Psoas muscle (tissue), 8 donors: ENCODE measurements at places on chromosomes 16 and 17. TPM values are rescaled to one million over a fixed set of nuclear protein-coding genes. Genes with fewer than 3 reads are reported as not detected.

DNA sequence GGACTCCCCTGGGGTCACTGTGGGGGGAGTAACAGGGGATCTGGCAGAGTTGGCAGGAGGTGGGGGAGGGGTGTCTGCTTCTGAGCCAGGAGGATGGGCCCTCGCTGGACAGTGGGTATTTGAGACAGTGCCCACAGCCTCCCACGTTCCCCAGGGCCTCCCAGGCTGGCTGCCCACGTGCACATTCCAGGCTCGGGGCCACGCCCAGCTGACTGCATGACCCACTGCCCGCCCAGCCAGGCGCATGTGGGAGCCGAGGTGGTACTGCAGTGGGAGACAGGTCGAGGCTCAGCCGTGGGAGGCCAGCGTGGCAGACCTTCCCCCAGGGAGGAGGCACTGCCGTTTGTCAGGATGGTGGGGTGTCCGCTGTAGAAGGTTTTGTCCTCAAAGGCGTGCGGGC, 38.8 kb downstream of the BAHCC1 start:
- no peak overlapping the region for H3K4me3 ChIP-seq
- H3K36me3 ChIP-seq = no peaks in the 10 kb centered on the region
- H3K27me3 ChIP-seq = no peaks in the 10 kb centered on the region
- no peak overlapping the region for H3K27ac ChIP-seq
- H3K4me1 ChIP-seq = peaks cover 29% of the 10 kb centered on the region

CCL1 gene
- total RNA-seq = not detected

DNA sequence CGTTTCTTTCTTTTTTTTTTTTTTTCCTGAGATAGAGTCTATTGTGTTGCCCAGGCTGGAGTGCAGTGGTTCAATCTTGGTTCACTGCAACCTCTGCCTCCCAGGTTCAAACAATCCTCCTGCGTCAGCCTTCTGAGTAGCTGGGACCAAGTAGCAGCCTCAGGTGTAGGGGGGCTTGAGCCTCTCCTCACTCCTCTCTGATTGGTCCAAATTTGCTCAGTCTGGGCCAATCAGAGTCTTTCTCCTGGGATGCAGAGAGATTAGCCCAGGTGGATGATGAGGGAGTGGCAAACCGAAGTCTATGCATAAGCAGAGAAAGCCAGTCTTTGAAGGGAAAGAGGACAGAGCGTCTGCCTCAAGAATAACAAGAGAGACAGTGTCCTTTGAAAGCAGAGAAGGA, 99.0 kb downstream of the BMERB1 start:
- H3K4me3 ChIP-seq = no peak overlapping the region
- DNase-seq = no peak
- peaks cover 10% of the 10 kb centered on the region for H3K36me3 ChIP-seq

DNA sequence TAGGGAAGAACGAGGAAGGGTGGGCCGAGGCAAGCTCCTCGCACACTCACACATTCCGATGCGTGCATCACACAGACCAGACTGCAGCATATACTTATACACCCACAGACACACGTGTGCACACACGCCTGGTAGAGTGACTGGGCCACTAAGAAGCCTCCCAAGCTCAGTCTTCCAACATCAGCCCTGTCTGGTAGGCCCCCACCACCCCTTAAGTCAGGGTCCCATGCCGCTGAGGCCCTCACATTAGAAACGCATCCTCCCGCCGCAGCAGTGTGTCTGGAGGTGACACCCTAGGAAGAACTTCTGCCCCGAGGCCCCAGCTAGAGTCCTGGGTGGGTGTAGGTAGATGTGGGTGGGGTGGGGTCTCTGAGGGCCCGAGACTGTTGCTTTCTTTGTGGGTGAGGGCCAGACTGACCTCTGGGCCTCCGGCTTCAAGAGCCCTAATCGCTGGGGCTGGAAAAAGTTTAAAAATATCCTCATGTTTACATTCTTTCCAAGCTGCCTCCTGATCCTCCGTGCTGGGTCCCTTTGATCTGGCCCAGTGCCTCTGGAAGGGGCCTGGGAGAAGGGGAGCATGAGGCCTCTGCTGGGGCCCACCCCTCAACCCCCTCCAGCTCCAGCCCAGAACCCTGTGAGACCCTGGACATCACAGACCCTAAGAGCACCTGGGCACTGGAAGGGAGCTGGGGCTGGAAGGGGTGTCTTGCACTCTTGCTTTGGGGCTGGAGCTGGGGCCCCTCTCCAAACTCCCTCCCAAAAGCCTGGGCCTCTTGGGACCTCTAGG, 13.6 kb downstream of the CDH16 start:
- no peaks in the 10 kb centered on the region for H3K36me3 ChIP-seq
- H3K4me1 ChIP-seq = peaks cover 44% of the 10 kb centered on the region
- DNase-seq = no peak
- H3K27ac ChIP-seq = no peak overlapping the region
- no peaks in the 10 kb centered on the region for H3K27me3 ChIP-seq

DNA sequence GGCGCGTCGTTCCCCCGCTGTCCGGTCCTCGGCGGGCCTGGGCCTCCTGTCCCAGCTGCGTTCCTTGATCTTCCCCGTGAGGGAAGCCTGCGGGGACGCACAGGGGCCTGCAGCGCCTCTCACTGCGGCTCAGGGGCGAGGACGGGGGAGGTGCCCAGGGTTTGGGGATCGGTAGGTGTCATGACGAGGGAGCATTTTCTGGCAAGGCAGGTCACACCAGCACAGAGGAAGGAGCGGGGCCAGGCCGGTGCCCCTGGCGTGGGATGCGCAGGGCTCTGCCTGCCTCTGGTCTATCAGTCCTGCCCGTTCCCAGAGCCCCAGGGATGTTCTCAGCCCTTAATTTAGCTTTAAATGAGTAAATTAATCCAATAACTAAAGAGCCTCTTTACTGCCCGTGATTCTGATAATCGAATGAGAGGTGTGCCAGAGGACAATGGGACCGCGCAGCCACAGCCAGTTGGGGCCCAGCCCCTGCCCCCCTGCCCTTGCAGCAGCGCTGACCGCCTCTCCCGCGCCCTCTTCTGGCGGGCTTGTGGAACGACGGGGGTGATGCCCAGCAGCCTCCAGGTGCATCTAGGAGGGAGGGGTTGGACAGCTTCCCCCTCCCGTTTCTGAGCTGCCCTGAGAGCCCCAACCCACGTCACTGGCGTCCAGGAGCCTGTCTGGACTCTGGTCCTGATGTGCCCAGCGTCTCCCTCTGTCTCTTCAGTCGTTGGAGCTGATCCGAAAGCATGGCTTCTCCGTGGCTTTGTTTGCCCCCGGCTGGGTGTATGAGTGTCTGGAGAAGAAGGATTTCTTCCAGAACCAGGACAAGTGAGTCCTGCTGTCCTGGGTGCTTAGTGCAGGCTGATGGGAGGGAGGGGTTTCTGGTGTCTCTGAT, 7.9 kb downstream of the ENGASE start:
- DNase-seq = peak; percentile 35
- peaks cover 94% of the 10 kb centered on the region for H3K36me3 ChIP-seq
- H3K27ac ChIP-seq = no peak overlapping the region

CACNG1 gene
- 312 TPM for total RNA-seq

DNA sequence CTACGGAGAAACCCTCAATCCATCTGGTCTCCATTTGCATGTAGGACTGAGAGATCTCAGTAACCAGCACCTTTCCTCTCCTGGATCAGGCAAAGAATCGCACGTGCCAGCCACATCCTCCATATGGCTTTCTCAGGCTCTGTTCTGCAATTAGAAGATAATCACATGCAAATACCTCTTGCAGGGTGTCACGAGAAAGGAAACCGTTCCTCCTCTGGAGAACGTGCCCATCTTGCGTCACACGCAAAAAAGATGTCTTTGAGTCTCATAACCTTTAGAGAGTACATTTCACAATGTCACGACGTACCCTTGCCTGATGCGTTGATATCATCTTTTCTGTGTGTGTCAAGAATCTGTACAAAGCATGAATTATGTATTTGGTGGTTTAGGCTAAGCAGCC, 36.2 kb upstream of the DNAH17 start:
- no peak for DNase-seq
- no peak overlapping the region for H3K4me3 ChIP-seq
- peaks cover 17% of the 10 kb centered on the region for H3K4me1 ChIP-seq
- no peak overlapping the region for H3K27ac ChIP-seq
- peaks cover 2% of the 10 kb centered on the region for H3K27me3 ChIP-seq
- no peaks in the 10 kb centered on the region for H3K36me3 ChIP-seq

CHST5 gene
- not detected for total RNA-seq

ST6GALNAC2 gene
- total RNA-seq = 11.1 TPM

ASGR1 gene
- 0.39 TPM for total RNA-seq

DNA sequence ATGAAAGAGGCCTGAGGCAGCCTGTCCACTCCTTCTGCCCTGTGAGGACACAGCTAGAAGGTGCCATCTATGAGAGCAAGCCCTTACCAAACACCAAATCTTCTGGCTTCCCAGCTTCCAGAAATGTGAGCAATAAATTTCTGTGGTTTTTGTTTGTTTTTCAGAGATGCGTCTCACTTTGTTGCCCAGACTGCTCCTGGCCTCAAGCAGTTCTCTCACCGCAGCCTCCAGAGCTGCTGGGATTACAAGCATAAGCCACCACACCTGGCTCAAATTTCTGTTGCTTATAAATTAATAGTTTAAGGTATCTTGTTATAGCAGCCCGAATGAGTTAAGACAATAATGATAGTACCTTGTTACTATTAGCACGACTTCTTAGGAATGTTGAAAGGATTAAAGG, 12.5 kb upstream of the SLC16A11 start:
- no peak for DNase-seq
- no peak overlapping the region for H3K27ac ChIP-seq
- no peak overlapping the region for H3K4me3 ChIP-seq
- H3K4me1 ChIP-seq = no peaks in the 10 kb centered on the region

- no peak overlapping the region for H3K27ac ChIP-seq
- H3K4me3 ChIP-seq = no peak overlapping the region
- H3K27me3 ChIP-seq = no peaks in the 10 kb centered on the region
- DNase-seq = no peak
These were observed 82.1 kb downstream of the CFDP1 start for GRCh38 chr16:75351183-75351582.

DNA sequence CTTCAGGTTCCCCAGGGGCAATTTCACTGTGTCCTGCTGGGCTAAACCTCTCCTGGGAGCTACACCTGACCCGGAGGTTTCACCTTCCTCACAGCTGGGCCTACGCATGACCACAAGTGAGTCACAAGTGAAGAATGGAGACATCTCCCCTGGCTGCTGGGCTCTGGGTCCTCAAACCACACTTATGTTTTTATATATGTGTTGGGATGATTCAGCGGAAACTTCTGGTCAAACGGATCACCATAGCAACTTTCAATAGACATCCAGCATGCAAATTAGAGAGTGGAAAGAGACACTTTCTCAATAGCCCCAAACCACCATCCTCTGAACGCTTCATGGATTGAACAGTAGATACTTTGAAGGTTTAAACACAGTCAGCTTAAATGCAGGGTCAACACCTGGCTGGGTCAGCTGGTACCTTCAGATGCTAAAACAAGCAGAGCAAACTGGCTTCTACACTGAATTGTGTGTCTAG, 28.0 kb upstream of the MAF start:
- no peaks in the 10 kb centered on the region for H3K4me1 ChIP-seq
- H3K4me3 ChIP-seq = no peak overlapping the region
- DNase-seq = no peak
- no peak overlapping the region for H3K27ac ChIP-seq
- H3K27me3 ChIP-seq = peaks cover 5% of the 10 kb centered on the region

- H3K36me3 ChIP-seq = peaks cover 69% of the 10 kb centered on the region
- peak overlapping the region; percentile 80 for H3K27ac ChIP-seq
- no peaks in the 10 kb centered on the region for H3K27me3 ChIP-seq
These were observed 5.7 kb downstream of the SGCA start for GRCh38 chr17:50171371-50172071.

GRCh38 chr17:48610282-48611211, at the start of gene HOXB7:
Gene HOXB7 (minus strand): TSS chr17:48611017. CDS start chr17:48610918, 99 bp downstream.
- H3K4me3 ChIP-seq = peak within 1 kb of the TSS; percentile 77
- H3K4me1 ChIP-seq = peaks cover 17% of the 10 kb centered on the region
- peaks cover 65% of the 10 kb centered on the region for H3K27me3 ChIP-seq
- DNase-seq = peak; percentile 83
- no peaks in the 10 kb centered on the region for H3K36me3 ChIP-seq

GRCh38 chr16:87464691-87465300, 28.0 kb downstream of the ZCCHC14 start:
- H3K36me3 ChIP-seq = peaks cover 3% of the 10 kb centered on the region
- H3K27me3 ChIP-seq = no peaks in the 10 kb centered on the region
- H3K4me3 ChIP-seq = peak overlapping the region; percentile 52
- peak overlapping the region; percentile 90 for H3K27ac ChIP-seq

RUNDC3A gene
- total RNA-seq = 0.39 TPM

PRSS53 gene
- total RNA-seq = 0.58 TPM

TBC1D26 gene
- not detected for total RNA-seq

SP6 gene
- total RNA-seq = 0.16 TPM

TLCD2 gene
- total RNA-seq = 1.8 TPM

- no peaks in the 10 kb centered on the region for H3K4me1 ChIP-seq
- H3K4me3 ChIP-seq = no peak overlapping the region
- H3K36me3 ChIP-seq = no peaks in the 10 kb centered on the region
These were observed 2.3 kb downstream of the ADORA2B start for GRCh38 chr17:15947271-15947670.
